ENCODE measurements at places on chromosomes 7 and 10.
A peak's percentile ranks its signal among the peaks of the same experiment; 100 is the strongest.

DNA sequence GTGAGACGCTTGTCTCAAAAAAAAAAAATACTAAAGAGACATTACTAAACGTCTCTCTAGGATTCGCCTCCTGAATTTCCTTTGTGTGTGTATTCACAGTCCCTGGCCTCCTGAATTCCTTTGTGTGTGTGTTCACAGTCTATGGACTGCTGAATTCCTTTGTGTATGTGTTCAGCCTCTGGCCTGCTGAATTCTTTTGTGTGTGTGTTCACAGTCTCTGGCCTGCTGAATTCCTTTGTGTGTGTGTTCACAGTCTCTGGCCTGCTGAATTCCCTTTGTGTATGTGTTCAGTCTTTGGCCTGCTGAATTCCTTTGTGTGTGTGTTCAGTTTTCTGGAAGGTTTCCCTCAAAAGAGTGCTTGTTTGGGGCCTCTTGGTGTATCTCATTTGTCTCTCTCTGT is 8.2 kb downstream of the BMS1 start:
- no peak for DNase-seq

GRCh38 chr10:27380929-27381358 is 123.2 kb upstream of the RAB18 start:
- DNase-seq: no peak

- DNase-seq: no peak
These were observed 11.2 kb downstream of the LUC7L2 start for GRCh38 chr7:139370943-139371313.

- DNase-seq: no peak
These were observed 69.4 kb downstream of the PTPRE start for GRCh38 chr10:127976286-127976685.

DNA sequence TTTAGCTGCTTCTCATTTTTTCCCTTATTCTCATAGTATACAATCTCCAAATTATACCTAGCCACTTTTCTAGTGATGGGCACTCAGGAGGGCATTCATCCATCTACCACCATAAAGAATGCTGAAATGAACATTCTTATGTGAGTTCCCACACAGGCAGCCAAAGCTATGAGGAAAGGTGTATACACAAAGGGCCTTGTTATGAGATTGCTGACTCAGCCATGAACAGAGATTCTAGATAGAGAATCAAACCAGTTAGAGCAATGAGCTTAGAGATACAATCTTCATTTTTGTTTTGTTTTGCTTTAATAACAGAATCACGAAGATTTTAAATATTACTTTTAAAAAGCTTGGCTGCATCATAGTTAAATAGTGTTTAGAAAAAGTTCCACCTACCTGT is 54.8 kb upstream of the TNKS2 start:
- no peak for DNase-seq

DNA sequence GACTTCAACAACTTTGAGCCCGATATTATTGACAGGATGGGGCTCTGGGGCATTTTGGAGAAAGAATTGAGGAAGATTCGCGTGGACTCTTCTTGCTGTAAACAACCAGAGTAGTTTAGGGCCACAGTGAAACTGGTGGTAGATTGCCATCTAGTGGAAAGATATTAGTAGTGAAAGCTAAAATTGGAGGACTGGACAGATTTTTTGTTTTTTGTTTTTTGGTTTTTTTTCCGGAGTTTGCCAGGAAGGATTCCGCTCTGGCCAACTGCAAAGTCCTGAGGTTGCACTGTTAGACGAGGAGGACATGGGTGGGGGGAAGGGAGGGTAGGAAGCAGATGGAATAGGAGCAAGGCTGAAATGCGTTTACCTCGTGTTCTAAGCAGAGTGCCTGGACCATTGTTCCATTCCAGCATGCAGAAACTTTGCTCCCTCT is 11.7 kb downstream of the NOBOX start:
- peak; percentile 61 for DNase-seq

DNA sequence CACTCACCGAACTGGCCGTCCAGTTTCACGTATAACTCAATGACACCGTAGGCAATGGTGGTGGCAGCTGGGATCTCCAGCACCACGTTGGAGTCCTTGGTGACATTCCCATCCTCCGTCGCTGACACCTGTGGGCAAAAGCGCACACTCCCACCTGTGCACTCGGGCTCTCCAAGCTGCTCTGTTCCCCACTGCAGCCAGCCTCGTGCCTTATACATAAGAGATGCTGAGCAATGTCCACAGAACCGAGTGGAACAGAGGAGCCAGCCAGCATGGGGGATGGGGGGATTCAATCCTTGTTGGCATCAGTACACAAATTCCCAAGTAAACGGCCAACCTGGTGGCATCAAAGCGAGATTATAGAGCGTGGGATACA is 40.0 kb downstream of the GSDME start:
- DNase-seq: no peak

- no peak for DNase-seq
These were observed 8.1 kb upstream of the RABGEF1 start for GRCh38 chr7:66732439-66732838.

DNA sequence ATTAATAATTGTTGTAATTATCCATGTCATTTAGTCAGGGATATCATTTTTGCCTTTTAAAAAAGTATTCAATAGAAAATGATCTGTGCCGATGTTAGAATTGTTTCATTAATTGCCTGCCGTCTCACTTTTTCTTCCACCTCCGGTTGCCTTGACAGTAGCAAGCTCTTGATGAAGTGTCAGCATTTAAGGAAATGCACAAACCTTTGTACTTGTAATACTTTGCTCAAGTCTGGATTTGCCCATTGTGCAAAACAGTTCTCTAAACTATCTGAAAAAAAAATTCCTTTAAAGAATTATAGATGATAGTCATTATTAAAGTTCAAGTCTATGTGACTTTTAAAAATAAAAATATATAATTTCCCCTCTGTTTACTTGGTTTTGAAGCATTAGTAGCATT is 619.7 kb downstream of the GATA3 start:
- no peak for DNase-seq

DNA sequence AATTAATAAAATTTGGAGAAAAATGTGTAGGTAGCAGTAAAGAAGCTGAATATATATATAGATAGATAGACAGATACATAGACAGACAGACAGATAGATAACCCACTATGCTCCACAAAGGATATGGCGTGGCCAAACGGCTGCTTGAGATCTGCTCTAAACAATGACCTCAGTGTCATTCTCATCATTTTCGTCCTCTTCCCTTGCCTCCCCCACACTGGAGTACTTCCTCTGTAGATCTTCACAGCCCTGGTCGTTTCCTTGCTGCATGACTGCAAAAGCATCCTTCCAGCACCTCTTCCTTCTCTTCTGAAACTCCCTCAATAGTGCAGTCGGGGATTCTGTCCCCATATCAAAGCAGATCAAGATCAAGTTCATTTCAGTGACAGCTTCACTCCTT is 35.6 kb upstream of the ATP6V0A4 start:
- peak; percentile 35 for DNase-seq

Measured in KBM-7 (cell line).